ENCODE measurements at places on chromosomes 5 and 9. TPM values are rescaled to one million over a fixed set of nuclear protein-coding genes. Genes with fewer than 3 reads are reported as not detected.

Gene KIF12
- total RNA-seq: not detected

Gene APBA1
- 12.1 TPM for total RNA-seq

Gene HSD17B4
- total RNA-seq: 170 TPM

Gene ANKRD20A1
- 2.6 TPM for total RNA-seq

Gene IL3
- not detected for total RNA-seq

Gene FBXO4
- total RNA-seq: 2.8 TPM

Gene PCDHA12
- 0.67 TPM for total RNA-seq

Data from right atrium auricular region (tissue), 2 donors.